ENCODE measurements at places on chromosomes 6 and 20. TPM values are rescaled to one million over a fixed set of nuclear protein-coding genes. Genes with fewer than 3 reads are reported as not detected.

Gene KHDRBS2
- not detected for total RNA-seq

Gene PGK2
- total RNA-seq: not detected

Gene ID4
- total RNA-seq: 0.86 TPM

Gene BANF2
- total RNA-seq: not detected

Gene IL17A
- not detected for total RNA-seq

Gene RIPPLY2
- 0.32 TPM for total RNA-seq

Gene PDE10A
- total RNA-seq: 27.3 TPM
